ENCODE measurements at places on chromosomes 13 and 19.

DNA sequence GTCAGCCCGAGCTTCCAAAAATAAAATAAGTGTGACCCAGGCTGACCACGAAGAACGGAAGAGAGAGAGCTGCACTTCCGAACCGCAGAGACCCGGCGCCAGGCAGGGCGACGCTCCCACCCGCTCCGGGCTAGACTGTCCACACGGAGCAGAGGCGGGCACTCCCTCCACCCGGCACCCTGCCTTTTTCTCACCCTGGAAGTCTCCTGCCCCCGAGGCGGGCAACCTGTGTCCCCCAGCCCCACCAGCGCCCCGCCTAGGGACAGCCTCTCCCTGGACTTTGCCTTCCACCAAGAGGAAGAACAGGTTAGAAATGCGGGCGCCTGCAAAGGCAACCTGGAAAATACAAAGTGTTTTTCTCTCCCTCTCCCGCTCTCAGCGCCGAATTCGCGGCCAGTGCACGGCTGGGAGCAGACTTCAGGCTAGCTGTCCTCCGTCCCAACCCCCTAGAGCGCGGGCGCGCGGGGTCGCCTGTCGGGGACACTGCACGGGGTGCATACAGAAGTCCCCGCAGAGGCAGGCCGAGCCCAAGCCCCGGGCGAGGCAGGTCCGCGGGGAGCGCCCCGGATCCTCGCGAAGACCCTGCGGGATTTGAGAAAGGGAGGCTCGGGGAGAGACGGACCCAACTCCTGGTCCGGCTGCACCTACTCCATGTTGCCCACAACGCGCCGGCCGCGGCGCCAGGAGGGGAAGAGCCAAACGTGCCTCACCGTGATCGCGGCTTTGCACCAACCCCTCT, 845 bp downstream of the SPRY2 start:
- peaks cover 23% of the 10 kb centered on the region for H3K4me1 ChIP-seq
- peak overlapping the region; percentile 83 for H3K4me3 ChIP-seq
- H3K27ac ChIP-seq: peak overlapping the region; percentile 36

DNA sequence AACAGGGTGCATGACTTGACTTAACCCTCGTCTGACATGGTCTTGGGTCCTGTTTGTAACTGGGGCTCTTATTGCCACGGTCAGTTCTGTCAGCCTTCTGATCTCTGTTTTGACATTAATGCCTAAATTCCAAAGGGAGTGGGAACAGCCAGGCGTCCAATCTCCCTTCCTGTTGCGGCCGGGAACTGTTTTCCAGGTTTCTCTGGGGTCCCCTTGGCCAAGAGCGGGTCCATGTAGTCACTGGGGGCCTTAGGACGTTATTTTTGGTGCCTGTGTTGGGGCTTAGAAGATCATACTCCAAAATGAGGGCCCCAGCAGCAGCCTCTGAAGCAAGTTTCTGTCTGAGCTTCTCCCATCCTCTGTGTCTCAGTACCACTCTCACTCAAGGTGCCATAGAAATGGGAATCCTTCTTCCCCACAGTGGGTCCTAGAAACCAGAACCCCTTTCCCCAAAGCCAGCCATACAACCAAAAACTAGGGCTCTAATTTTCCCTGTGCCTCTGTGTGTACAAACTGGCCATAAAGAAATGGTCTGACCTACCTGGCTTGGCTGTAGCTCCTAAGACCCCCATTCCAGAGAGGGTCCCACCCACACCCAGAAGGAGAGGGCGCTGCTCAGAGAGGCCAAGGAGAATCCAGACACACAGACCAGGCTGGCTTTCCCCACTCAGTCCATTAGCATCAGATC, 50.4 kb downstream of the C13orf46 start:
- no peak overlapping the region for H3K4me3 ChIP-seq
- no peak overlapping the region for H3K27ac ChIP-seq
- H3K27me3 ChIP-seq: no peaks in the 10 kb centered on the region
- DNase-seq: no peak
- no peaks in the 10 kb centered on the region for H3K4me1 ChIP-seq
- H3K36me3 ChIP-seq: no peaks in the 10 kb centered on the region

DNA sequence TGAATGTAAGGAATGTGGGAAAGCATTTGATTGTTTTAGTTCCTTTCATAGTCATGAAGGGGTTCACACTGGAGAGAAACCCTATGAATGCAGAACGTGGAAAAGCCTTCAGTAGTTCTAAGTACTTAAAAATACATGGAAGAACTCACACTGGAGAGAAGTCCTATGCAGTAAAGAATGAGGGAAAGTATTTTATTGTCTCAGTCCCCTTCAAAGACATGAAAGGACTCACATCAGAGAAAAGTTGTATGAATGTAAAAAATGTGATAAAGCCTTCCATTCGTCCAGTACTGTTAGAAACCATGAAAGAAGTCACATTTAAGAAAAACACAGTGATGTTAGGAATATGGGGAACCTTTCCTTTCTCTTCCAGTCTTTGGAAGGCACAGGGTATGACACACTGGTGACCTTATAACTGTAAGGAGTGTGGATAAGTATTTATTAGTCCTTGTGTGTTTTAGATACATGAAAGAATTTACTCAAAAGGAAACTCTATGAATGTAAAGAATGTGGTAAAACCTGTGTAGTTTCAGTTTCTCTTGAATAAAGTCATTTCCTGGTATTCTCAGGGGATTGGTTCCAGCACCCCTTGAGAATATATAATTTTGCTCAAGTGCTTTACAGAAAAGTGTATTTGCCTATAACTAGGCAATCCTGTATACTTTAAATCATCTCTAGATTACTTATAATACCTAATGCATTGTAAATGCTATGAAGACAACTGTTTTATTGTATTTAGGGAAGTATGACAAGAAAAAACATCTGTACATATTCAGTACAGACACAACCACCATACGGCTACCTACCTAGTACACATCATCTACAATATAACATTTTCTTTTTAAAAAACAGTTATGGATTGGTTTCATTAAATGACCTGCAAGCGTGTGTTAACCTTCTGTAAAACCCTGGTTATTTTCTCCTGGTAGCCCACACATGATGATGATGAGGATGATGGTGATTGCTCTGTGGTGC, 52.8 kb downstream of the ZNF823 start:
- no peaks in the 10 kb centered on the region for H3K27me3 ChIP-seq
- H3K4me1 ChIP-seq: no peaks in the 10 kb centered on the region
- no peak for DNase-seq

DNA sequence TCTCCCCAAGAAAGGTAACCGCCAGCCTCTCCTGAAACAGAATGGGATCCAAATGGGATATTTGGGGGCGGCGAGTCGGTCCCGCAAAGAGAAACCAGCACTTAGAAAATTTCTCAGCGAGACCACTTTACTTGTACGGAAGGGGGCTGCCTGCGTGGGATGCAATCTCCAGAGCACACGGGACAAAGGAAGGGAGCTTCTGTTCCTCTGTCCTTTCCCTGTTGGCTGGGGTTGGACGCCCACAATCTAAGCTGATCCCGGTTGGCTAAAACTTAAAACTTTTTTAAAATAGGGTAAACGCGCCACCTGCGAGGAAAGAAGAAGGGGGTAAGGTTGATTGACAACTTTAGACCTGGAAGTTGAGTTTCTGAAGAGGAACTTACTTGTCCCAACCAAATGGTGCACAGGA, 826 bp upstream of the BSG start:
- no peaks in the 10 kb centered on the region for H3K27me3 ChIP-seq
- DNase-seq: peak; percentile 45
- H3K27ac ChIP-seq: peak overlapping the region; percentile 58
- peaks cover 43% of the 10 kb centered on the region for H3K4me1 ChIP-seq
- H3K36me3 ChIP-seq: no peaks in the 10 kb centered on the region
- peak overlapping the region; percentile 81 for H3K4me3 ChIP-seq

DNA sequence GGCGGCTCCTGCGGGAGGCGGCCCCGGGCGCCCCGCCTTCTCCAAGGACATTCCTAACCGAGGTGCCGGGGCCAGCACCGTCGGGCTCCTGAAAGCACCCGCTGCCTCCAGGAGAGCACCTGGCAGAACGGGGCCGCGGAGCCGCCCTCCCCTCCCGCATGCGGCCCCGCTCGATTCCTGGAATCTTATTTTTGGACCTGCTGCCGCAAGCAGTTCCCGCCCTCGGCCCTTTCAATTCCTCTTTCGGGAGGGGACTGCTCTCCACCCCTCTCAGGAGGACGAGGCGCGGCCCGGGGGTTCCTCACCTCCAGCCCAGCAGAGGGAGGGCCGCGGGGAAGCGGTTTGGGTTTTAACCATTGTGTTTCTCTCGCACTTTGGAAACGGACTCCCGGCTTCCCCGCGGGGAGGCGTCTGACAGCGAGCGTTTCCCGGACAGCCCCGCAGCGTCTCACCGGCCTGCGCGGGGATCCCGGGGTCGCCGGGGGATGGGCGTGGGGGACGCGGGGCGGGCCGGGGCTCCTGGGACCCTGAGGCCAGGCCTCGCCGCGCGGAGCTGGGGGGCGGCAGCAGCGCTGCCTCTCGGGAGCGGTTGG, 849 bp downstream of the GAS6 start:
- H3K4me3 ChIP-seq: peak overlapping the region; percentile 41
- H3K27me3 ChIP-seq: peaks cover 49% of the 10 kb centered on the region
- no peak for DNase-seq
- no peak overlapping the region for H3K27ac ChIP-seq

DNA sequence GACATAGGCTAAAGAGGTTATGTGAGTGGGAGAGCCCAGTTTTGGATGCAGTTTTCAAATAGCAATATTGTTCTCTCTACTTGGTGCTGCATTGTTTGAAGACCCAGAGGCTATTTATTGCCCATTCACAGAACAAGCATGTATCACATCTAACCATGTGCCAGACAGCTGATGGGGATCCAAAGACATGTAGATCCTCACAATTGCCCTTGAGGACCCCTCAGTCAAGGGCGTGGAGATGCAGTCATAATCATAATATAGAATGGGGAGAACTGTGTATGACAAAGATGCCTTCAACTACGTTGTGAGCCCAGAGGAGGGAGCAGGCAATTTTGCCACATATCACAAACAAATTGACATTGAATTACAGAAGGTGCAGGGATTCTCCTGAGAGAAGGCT, 70.5 kb downstream of the NHLRC3 start:
- no peak for DNase-seq
- no peaks in the 10 kb centered on the region for H3K36me3 ChIP-seq
- no peak overlapping the region for H3K4me3 ChIP-seq
- no peaks in the 10 kb centered on the region for H3K4me1 ChIP-seq

- no peaks in the 10 kb centered on the region for H3K4me1 ChIP-seq
- DNase-seq: no peak
- H3K36me3 ChIP-seq: no peaks in the 10 kb centered on the region
These were observed 221.3 kb upstream of the TRPC4 start for GRCh38 chr13:38090913-38091312.

DNA sequence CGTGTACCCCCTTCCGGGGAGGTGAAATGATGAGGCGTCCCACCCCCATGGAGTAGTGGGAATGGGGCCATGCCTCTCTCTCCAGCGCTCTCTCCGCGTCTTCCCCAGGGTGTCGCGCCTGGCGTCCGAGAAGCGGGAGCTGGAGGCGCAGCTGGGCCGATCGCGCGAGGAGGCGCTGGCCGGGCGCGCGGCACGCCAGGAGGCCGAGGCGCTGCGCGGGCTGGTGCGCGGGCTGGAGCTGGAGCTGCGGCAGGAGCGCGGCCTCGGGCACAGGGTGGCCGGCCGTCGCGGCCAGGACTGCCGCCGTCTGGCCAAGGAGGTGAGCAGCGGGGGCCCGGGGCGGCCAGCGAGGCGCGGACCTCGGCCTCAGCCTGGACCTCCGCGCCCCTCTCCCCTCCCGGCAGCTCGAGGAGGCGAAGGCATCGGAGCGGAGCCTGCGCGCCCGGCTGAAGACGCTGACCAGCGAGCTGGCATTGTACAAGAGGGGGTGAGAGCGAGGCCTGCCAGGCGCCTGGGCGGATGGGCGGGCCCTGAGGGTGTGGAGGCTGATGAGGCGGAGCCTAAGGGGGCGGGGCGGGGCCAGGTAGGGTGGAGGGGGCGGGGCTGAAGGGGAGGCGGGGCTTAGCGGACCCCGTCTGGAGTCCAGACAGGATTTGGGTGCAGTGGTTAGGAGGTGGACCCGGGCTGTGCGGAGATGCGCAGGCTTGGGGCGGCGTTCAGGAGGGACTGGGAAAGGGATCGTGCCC, 7.7 kb downstream of the PGLYRP1 start:
- peak overlapping the region; percentile 40 for H3K4me3 ChIP-seq
- peaks cover 32% of the 10 kb centered on the region for H3K27me3 ChIP-seq
- no peak overlapping the region for H3K27ac ChIP-seq
- peak; percentile 47 for DNase-seq

- H3K4me1 ChIP-seq: no peaks in the 10 kb centered on the region
- H3K27ac ChIP-seq: no peak overlapping the region
These were observed 104.5 kb downstream of the FRY start for GRCh38 chr13:32136061-32136460.

GRCh38 chr13:46648166-46648607, 95.2 kb downstream of the LRCH1 start:
- H3K4me3 ChIP-seq: no peak overlapping the region
- no peaks in the 10 kb centered on the region for H3K27me3 ChIP-seq
- H3K27ac ChIP-seq: no peak overlapping the region
- no peak for DNase-seq
- H3K36me3 ChIP-seq: peaks cover 8% of the 10 kb centered on the region

GRCh38 chr13:24147570-24147963, 13.0 kb upstream of the SPATA13 start:
- no peak overlapping the region for H3K4me3 ChIP-seq
- no peak overlapping the region for H3K27ac ChIP-seq
- H3K4me1 ChIP-seq: peaks cover 5% of the 10 kb centered on the region
- no peaks in the 10 kb centered on the region for H3K36me3 ChIP-seq
- DNase-seq: no peak
- peaks cover 1% of the 10 kb centered on the region for H3K27me3 ChIP-seq

GRCh38 chr19:40257096-40257517, 28.0 kb downstream of the AKT2 start:
- no peak for DNase-seq
- no peak overlapping the region for H3K27ac ChIP-seq
- H3K4me3 ChIP-seq: no peak overlapping the region
- H3K4me1 ChIP-seq: no peaks in the 10 kb centered on the region

GRCh38 chr13:81275666-81276258, 934.8 kb upstream of the SPRY2 start:
- H3K4me1 ChIP-seq: no peaks in the 10 kb centered on the region
- no peak for DNase-seq
- H3K36me3 ChIP-seq: no peaks in the 10 kb centered on the region

- H3K4me1 ChIP-seq: peaks cover 18% of the 10 kb centered on the region
- H3K27me3 ChIP-seq: no peaks in the 10 kb centered on the region
- peak; percentile 70 for DNase-seq
- no peak overlapping the region for H3K4me3 ChIP-seq
- H3K27ac ChIP-seq: peak overlapping the region; percentile 61
- H3K36me3 ChIP-seq: peaks cover 59% of the 10 kb centered on the region
These were observed 8.1 kb downstream of the PIK3R2 start for GRCh38 chr19:18160971-18161635.

DNA sequence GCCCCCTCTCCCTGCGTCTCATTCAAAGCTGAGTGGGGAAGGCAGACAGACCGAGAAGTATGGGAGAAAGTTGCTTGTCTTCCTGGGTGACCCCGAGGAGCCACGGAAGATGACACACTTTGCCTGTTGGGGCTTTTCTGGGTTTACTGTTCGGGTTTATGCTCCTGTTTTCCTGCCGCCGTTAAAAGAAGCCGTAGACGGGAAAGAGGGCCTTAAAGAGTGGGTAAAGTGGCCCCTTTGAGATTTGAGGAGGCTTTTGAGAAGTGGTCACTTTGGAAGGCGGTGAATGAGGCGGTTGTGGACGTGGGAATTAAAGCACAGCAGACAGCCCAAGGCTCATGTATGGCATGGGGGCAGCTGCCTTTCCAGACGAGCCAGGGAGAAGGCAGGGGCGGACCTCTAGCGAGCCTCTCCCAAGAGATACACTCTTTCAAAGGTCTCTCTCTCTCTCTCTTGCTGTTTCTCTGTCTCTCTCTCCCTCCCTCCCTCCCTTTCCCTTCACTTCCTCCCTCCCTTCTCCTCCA, 493 bp upstream of the LHFPL6 start:
- H3K4me1 ChIP-seq: no peaks in the 10 kb centered on the region
- H3K36me3 ChIP-seq: no peaks in the 10 kb centered on the region
- peak overlapping the region; percentile 91 for H3K4me3 ChIP-seq
- H3K27me3 ChIP-seq: peaks cover 4% of the 10 kb centered on the region
- no peak for DNase-seq

Data from common myeloid progenitor, CD34-positive (primary cell).